Stomach (tissue), 19 donors: ENCODE measurements at places on chromosomes 4 and X. TPM values are rescaled to one million over a fixed set of nuclear protein-coding genes. Genes with fewer than 3 reads are reported as not detected.

- no peak for DNase-seq
These were observed 115.1 kb upstream of the SMIM10 start for GRCh38 chrX:134875671-134876070.

- DNase-seq: no peak
These were observed 54.5 kb upstream of the GPR34 start for GRCh38 chrX:41634284-41634683.

GRCh38 chr4:31908261-31908660, 1188.1 kb downstream of the PCDH7 start:
- no peak for DNase-seq

- DNase-seq: peak; percentile 84
These were observed 8.1 kb downstream of the RTL5 start for GRCh38 chrX:72123471-72124185.

GRCh38 chr4:13527192-13527980, 16.9 kb downstream of the NKX3-2 start:
- DNase-seq: no peak

- no peak for DNase-seq
These were observed 262.0 kb downstream of the BCOR start for GRCh38 chrX:39835776-39836175.

DNA sequence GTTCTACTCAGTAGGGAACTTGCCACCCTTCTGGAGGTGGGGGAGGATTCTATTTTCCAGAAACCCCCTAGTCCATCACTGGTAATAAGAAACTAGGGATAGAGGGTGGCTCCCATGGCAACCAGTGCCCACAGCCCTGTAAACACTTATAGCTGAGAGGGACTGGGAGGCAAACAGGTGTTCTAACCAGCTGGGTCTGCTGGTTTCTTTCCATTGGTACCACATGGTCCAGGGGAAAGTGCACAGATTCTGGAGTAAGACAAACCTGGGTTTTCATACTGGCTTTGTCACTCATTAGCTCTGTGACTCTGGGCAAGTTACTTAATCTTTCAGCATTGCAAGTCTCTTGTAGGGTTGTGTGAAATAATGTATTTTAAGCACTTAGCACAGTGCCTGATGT, 26.9 kb downstream of the IGSF1 start:
- no peak for DNase-seq

- DNase-seq: no peak
These were observed 460.3 kb upstream of the PRKX start for GRCh38 chrX:4173743-4174142.

DNA sequence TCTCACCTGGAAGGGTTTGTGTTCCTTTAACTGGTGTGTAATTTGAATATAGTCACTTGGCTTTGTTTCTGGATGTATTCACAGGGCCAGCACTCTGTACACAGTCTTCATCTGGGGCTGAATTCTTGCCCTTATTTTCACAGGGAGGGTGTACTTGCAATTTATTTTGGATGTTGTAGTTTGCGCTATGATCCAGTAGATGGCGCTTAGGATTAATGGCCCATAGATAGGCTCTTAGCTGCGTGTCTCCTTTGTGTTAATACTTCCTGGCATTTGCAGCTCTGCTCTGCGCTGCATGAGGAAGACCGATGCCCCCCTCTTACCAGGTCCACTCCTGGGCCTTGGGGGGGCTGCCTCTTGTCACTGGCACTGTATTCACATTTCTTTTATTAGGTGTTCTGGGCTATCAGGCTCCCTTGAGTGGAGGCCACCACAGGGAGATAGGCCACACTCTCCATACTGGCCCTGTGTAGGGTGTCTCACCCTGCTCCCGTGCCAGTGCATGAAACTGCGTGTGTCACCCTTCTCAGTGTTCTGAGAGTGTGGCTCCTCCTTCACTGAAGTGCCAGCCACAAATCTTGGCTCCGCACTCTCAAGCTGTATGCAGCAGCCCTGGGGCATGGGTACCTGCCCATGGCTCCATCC, 562.2 kb downstream of the ZIC3 start:
- peak; percentile 54 for DNase-seq

DNA sequence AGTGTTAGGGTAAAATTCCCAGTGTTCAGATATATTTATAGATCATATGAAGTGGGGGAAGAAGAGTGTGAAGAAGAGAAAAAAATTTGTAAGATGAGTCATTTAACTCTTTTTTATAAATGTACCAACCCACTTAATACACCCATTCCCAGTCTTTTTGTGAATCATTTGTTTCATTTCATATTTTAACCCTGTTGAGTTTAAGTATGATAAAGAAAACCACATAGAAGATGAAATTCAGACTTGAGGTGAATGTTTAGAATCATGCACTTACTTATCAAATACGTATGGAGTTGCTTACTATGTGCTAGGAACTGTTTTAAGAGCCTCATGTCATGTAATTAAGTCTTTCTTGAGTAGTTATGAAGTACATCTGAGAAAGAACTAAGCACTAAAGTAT, 56.6 kb upstream of the DAPP1 start:
- DNase-seq: no peak

GRCh38 chrX:102745513-102745856, 24.9 kb downstream of the GPRASP3 start:
- no peak for DNase-seq

Gene PHEX
- total RNA-seq: not detected

Gene CYLC1
- total RNA-seq: not detected

Gene DDX53
- not detected for total RNA-seq

Gene MAMLD1
- 0.73 TPM for total RNA-seq
